ENCODE measurements at places on chromosomes 5 and 9. TPM values are rescaled to one million over a fixed set of nuclear protein-coding genes. Genes with fewer than 3 reads are reported as not detected.

PITX1 gene
- total RNA-seq, result 27.8 TPM

TMEFF1 gene
- total RNA-seq, result 1.7 TPM

FOXD4L6 gene
- 0.20 TPM for total RNA-seq

TERT gene
- 2.2 TPM for total RNA-seq

PCDHB10 gene
- total RNA-seq, result not detected

PLEKHG4B gene
- not detected for total RNA-seq

SLC6A19 gene
- total RNA-seq, result not detected

ZCCHC10 gene
- 8.3 TPM for total RNA-seq

ANKRD34B gene
- 0.15 TPM for total RNA-seq

LCN10 gene
- total RNA-seq, result 0.94 TPM

HTR4 gene
- total RNA-seq, result not detected

DNA sequence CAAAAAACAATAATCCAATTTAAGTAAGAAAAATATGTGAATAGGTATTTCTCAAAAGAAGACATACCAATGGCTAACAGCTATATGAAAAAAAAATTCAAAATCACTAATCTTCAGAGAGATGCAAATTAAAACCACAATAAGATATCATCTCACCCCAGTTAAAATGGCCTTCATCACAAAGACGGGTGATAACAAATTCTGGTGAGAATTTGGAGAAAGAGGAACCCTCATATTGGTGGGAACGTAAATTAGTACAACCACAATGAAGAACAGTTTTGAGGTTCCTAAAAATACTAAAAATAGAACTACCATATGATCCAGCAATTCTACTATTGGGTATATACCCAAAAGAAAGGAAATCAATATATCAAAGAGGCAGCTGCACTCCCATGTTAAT lies 94.3 kb downstream of the TMEM167A start:
- DNase-seq, result no peak

DNA sequence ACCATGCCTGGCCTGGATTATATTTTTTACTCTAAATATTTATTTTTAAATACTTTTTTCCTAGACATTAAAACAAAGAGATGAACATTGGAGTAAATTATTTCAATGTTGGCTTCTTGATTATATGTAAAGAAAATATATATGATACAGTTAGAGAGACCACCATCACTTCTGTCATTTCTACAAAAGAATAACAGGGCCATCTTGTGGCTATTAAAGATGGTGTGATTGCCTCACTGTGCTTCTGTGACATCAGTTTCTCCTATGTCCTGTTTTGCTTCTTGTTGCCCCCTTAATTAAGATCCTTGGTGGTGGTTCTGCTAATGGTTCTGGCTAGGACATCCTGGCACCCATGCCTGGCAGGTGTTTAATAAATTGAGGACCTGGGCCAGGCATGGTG lies 32.9 kb downstream of the NDFIP1 start:
- no peak for DNase-seq

GRCh38 chr9:1722404-1722803 lies 292.7 kb upstream of the SMARCA2 start:
- DNase-seq, result no peak

GRCh38 chr9:87586731-87587355 lies 89.2 kb downstream of the DAPK1 start:
- no peak for DNase-seq

DNA sequence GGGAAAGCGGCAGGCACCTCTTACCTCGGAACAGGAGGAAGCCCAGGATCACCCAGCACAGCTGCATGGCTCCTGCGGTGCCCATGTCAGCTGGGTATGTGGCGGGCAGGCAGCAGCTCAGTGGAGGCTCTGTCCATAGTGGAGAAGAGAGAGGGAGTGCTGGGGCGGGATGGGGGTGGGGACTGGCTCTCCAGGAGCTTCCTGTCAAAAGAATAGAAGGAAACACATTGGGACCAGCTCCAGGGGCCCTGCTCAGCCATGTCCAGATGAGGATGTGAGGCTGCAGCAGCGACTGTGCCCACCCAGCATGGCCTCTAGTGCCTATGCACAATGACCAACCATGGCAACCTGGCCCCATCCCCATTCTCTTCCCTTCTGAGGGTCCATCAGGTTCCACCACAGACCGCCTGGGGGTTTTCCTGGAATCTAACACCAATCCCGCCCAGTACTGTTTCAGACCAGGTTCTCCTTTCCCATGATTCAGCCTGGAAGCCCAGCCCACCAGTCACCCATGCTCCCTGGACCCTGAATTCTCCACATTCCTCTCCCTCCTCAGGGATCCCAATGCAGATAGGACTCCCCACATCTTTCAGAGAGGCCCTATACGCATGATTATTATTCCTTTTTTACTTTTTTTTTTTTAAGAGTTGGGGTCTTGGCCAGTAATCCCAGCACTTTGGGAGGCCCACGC lies at the start of gene ECSCR:
Gene ECSCR (minus strand): TSS at position 158 of the 691 bp plus-strand sequence. CDS start 73 bp downstream, at position 85.
- no peak for DNase-seq

DNA sequence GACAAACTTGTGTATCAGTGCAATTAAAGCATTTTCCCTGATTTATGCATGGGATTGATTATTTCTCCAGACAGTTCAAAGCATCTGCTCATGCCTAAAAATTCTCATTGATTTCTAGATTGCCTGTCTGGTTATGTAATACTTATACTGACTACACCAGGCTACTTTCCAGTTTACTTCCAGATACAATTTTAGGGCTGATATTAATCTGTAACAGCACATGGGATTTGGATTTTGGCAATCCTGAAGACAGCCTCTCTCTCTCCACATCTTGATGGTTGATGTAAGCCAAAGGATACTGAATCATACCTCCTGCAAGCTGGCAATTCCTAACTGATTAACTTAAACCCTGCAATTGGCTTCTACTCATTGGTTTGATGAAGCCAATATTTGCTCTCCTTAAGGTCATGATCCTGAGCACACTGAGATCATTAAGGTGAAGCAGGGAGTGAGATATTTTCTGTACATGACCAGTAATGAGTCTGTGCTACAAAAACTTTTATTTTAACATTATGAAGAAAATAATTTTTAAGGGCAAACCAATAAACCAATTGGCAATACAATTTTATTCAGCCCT lies 25.7 kb upstream of the FBXL7 start:
- DNase-seq, result no peak

- no peak for DNase-seq
Observed at GRCh38 chr5:143275512-143276363, 127.7 kb downstream of the NR3C1 start.

GRCh38 chr5:96896806-96897205 lies 20.5 kb downstream of the ERAP2 start:
- DNase-seq, result no peak

DNA sequence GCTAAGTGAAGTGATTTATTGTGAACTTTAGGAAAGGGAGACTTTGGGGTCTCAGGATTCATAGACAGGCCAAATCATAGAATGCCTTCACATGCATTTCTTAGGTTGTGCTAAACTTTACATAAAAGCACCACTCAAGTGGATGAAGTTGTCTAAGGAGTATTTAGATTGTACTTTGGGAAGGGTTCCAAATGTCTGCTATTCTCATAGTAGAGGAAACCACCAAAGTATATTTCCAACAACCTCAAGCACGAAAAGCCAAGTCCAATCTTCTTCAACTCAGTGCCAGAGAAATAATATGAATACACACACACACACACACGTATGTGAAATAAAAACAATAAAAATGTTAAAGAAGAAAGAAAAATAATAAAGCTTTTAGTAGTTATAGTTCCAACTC lies 41.8 kb downstream of the ENC1 start:
- DNase-seq, result no peak

DNA sequence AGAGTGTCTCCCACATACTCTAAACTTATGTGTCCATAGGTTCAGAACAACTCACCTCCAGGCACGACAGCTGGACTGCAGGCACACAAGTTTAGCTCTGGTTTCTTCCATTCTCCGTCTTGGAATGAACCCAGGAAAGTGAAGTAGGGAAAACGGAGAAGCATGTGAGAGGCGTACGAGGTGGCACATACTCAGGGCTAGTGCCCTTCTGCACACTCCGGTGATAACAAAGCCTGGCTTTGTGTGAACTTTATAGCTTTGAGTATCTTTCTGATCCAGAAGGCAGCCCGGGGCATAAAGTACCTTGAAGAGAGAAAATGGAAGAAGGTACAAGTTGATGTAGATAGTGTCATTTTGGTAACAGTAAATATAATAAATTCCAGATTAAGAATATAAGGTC lies 11.1 kb upstream of the HTR4 start:
- DNase-seq, result no peak

- no peak for DNase-seq
Observed at GRCh38 chr5:115842089-115842935, 577 bp downstream of the AP3S1 start.

DNA sequence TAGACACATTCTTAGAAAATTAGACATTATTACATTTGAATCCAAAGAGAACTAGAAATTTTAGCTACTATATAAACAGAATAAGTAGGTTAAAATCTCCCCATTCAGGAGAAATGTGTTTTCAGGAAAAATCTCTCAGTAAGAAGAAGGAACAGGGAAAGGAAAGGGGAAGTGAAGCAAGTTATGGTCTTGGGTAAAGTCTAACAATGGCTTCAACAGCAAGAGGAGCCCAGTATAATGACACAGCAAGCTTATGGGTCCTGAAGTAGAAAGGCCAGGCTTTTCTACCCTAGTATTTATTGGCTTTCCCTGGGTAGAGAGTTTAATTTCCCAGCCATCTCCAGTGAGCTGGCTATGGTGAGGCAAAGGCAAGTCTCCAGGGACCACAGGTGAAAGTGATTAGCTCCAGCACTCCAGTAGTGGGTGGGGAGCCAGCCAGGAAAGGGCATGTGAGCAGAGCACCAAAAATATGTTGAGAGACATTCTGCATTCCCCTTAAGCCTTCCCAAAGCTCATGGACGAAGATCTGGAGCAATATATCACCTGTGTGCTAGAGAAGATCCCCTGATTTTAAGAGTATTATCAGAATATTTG lies 981.7 kb downstream of the NR2F1-AS1 start:
- no peak for DNase-seq

DNA sequence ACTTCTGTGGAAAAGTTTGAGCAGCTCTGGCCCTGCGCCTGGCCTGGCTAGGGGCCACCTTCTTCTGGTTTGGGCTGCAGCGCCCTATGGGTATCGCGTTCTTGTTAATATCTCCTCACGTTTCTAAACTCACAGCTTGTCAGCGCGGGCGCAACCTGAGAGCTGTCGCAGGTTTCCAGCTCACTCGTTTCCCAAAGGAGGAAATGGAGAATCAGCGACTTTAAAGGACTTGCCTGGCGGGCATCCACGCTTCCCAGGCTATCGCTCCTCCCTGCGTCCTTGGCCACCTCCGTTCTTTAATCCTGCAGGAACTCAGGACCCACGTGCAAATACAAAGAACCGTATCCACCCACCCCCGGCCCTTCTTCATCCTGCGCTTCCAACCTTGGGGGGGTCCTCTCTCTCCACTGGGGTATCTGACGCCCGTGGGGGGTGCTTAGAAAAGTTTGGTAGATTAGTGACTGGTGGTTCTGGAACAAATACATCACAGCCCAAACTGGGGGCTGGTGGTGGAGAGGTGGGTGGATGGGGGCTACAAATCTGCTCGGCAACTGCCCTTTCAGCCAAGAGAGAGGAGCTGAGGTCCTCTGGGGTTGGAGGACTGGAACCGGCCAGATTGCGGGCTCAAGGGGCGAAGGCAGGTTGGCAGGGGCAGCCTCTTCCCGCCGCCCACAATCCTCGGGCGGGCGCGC lies 578 bp upstream of the PSAT1 start:
- DNase-seq, result peak; percentile 66

DNA sequence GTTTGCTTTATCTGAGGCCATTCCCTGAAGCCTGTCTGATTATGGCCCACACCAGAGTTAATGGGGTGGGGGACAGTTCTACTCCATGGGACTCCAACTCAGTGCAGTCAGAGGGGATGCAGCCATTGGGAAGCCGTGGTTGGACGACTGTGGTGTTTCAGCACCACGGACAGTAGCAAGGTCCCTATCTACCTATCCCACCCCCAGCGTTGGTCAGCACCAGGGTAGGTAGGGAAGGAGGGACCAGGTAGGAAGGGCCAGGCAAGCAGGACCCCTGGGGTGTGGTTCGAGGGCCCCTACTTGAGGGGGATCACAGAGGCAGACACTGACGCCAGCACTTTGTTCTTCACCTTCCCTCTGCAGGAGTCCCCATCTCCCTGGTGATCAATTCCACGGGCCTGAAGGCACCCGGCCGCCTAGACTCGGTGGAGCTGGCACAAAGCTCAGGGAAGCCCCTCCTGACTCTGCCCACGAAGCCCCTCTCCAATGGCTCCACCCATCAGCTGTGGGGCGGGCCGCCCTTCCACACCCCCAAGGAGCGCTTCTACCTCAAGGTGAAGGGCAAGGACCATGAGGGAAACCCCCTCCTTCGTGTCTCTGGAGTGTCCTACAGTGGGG lies 33.2 kb downstream of the HMCN2 start:
- no peak for DNase-seq

GRCh38 chr9:128969491-128969890 lies 22.0 kb downstream of the NUP188 start:
- no peak for DNase-seq

- DNase-seq, result no peak
Observed at GRCh38 chr5:157598350-157598936, 22.9 kb upstream of the ADAM19 start.

- no peak for DNase-seq
Observed at GRCh38 chr9:138022756-138023393, 145.3 kb downstream of the CACNA1B start.

DNA sequence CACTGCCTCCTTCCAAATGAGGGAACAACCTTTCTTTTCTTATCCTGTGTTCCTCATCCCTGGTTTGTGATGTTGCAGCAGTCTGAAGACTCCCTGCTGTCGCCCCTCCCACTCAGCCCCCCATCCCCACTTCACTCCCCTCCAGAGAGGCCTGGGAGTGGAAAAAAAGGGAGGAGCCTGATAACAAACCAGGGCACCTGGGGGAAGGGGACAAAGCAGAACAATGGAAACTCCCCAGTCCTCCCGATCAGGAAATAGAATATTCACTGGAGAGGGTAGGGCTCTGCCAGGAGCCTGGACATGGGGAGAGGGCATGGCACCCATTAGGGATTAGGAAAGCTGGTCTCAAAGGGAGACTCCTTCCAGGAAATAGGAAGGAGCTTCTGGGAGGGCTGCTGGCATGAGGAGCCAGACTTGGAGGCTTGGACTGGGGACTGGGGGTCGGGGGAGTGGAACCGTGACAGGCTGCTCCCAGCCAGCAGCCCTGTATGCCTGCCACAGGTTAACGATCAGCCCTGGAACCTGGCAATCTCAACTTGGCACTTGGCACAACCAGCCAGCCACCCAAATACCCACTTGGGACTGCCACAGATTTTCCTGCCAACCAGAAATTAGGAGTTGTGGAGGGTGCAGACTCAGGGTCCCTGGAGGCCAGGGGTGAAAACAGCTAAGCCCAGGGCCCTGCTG lies 20.0 kb downstream of the PCDH1 start:
- DNase-seq, result no peak

GRCh38 chr9:136587944-136588662 lies 42.3 kb upstream of the NOTCH1 start:
- no peak for DNase-seq

DNA sequence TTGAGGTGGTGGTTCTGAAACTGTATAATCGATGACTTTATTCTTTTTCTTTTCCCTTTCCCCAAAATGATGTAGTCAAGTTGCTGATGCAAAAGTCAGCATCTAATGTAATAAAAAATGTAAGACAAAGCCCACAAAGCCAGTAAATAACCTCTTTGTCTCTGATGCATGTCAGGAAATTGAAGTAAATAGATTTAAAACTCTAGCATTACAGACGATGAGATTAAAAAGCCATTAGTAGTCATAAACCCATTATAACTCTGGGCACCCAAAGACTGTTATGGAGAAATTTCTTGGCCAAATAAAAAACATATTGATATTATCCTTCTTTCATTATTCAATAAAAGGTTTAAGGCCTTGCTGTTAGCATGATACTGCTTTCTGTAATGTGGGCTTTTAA lies 548.7 kb downstream of the TUSC1 start:
- DNase-seq, result no peak

Measured in PC-9 (cell line).